ENCODE measurements at places on chromosomes 2 and 18.

DNA sequence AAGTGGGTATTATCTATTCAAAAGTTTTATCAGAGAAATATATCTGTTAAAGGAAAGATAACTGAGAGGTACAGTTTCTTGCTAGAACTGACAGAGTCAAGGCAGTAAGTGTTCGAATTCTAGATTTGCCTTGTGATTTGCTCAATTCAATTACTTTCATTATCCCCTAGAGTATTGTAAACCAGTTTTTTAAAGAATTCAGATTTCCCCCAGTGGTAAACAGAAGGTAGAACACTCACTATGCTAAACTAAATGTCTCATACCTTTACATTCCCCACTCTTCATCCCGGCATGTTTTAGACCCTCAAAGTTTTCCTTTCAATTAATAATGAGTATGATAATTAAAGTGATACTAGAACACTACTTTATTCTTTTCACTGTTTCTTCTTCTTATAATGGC is 28.6 kb downstream of the TTC21B start:
- DNase-seq = no peak

- no peak for DNase-seq
Observed at GRCh38 chr2:194443926-194444325, 1213.1 kb upstream of the SLC39A10 start.

DNA sequence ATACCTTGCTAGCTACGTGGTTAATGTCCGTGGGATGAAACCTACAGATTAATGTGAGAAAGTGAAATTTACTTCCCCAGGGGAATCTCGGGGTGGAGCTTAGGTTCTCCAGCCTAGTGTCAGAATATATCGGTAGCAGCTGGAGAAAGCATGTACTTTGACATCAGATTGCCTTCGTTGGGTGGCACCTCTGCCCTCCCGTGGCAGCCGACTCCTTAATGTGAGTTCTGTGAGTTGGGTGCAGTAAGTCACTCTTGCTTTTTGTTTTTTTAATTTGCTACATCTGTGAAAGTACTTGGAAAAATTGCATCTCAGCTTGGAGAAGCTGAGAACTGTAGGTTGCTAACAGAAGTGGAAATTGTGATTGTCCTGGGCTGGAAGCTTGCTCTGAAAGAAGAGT is 3.6 kb downstream of the KLF11 start:
- DNase-seq = no peak

DNA sequence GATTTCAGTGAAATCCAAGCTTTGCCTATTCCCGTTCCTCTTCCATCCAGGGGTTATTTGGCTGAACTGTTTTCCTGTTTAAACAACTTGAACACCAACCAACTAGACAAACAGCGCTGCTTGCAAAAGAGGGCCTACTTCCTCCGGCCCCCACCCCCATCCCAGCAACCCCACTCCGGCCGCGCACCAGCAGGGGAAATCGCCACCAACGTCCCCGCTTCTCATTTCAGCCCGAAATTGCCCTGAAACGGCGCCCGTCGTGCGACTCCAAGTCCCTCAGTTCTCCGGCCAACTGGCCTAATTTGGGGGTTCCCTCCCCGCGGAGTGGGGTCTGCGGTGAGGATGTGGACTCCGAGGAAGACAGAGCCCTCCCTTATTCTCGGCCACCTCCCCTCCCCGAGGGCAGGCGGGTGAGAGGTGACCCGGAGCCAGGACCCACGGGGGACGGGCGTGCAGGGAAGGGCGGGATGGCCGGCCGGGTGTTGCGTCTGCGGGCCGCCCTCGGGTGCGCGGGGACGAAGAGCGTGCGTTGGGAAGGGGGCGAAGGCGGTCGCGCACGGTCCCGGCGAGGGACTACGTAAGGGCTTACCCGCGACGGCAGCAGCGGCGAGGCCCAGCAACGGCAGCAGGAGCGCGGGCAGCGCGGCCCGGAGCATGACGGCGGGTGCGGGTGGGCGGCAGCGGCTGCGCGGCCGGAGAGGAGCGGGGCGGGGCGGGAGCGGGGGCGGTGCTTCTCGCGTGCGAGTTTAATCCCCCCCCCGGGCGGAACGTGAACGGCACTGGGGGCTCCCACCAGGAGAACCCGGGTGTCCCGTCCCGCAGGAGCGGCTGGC is at the start of gene CD302:
Gene CD302 (minus strand): TSS at position 666 of the 833 bp plus-strand sequence. CDS start 10 bp downstream, at position 656.
- peak; percentile 43 for DNase-seq

- DNase-seq = no peak
Observed at GRCh38 chr2:6835467-6835866, 30.2 kb downstream of the CMPK2 start.

GRCh38 chr18:62659698-62660097 is 55.6 kb upstream of the PHLPP1 start:
- DNase-seq = no peak

DNA sequence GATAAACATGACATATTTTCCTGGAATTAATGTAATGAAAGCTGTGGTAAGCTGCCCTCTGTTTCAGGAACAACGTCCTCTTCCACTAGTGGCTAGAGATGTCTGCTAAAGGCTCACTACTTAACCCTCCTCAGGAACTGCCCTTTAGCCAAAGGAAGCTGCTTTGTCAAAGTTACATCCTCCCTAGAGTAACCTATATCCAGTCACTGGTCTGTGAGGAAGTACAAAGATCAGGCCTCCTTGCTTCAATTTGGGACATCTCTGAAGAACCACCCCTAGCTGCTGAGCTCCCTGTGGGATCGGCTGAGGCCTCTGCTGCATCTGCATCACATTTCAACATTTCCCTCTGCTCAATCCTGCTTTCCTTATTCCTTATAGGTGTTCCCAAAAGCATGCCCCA is 107.8 kb downstream of the PRELID3A start:
- DNase-seq = no peak

DNA sequence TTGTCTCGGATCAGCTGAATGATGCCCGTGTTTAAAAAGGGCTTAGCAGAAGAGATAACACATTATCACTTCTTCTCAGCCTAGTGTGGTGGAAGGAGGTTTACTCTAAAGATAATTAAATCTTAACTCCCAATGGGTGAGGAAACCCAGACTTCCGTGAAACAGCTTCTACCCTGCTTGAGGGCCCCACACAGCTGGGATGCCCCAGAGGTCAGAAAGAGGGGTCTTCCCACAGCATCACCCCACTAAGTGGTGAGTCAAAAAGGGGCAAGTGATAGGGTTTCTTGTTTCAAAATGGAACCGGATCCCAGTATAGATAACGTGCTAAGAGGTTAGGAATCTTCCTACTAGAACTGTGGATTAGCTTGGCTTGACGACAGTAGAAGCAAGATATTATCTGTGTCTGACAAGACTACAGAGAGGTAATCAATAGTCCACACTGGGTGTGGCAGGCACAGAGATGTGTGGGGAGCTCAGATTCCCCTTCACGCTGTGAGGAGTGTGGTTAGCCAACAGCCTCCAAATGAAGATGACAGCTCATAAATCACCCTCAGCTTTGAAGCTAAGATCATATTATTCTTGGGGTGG is 129.6 kb upstream of the COPS8 start:
- DNase-seq = no peak

GRCh38 chr2:19929226-19929625 is 27.4 kb upstream of the TTC32 start:
- no peak for DNase-seq

GRCh38 chr18:37987901-37988300 is 422.3 kb upstream of the CELF4 start:
- DNase-seq = no peak

DNA sequence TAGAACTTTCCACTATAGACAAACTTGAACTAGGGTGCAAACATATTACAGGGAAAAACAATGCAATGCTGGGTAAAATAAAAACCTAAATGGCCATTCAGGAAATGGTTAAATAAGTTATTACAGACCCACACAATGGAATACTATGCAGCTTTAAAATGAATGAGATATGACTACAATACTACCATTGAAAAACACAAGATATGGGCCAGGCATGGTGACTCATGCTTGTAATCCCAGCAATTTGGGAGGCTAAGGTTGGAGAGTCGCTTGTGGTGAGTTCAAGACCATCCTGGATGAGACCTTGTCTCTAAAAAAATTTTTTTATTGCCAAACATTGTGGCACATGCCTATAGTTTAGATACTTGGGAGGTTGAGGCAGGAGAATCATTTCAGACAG is 6.8 kb downstream of the PECR start:
- DNase-seq = no peak

GRCh38 chr2:98072442-98072841 is 14.5 kb upstream of the VWA3B start:
- no peak for DNase-seq

DNA sequence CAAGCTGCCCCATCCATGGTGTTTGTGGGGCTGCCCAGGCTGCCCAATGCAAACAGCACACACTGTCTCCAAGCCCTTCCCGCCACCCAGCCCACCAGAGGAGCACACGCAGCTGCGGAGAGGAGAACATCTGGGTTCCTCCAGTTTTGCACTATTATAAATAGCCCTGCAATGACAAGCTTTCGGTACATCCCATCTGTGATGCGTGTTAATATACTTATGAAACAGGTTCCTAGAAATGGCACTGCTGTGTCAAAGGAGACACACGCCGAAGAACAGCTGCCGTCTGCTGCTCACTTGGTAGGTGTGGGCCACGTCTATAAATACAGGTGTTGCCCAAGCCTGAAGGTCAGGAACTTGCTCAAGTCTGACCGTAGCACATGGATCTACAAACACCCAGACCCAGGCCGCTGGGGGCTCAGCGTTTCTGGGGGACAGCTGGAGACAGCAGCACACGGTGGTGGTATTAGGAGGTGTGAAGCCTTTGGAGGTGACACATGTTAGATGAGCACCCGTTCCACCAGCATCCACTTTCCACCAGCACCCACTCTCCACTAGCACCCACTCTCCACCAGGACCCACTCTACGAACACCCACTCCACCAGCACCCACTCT is 34.3 kb downstream of the PXDN start:
- DNase-seq = no peak

DNA sequence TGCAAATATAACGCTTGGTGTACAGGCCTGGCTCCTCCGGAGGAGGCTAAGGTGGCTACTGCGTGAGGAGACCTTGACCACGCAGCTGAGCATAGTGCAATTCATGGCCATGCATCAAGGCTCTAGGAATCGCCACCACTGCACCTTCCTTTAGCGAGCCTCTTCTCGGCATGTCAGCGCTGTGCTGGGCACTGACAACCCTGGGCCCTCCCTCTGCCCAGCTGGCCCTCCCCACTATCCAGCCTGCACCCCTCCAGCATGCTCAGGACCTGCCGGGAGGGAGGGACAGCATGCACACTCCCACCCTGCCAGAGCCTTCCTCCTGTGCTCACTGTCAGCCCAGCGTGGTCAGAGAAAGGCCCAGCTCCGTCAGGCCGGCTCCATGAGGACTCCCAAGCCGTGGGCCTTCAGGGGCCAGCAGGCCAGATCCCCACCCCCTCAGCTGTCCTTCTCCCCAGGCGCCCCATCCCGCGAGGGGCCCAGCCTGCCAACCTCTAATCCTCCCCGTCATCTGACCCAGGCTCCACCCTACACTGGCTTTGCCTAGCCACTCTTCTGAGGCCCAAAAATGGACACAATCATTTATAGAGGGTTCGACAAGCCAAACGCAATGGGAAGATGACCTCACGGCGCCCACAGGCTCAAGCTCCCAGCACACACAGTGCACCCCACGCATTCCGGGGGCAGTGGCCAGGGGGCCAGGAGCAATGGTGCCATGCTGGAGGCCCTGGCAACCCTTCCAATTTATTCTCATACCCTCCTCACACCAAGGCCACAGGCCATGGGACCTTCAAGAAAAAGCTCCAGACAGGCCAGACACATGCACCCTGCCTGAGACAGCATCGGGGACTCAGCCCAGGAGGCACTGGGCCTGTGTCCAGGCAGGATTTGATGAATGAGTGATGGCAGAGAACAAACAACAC is 3.5 kb downstream of the BIN1 start:
- no peak for DNase-seq

GRCh38 chr2:231942180-231942579 is 16.0 kb upstream of the NPPC start:
- DNase-seq = no peak

DNA sequence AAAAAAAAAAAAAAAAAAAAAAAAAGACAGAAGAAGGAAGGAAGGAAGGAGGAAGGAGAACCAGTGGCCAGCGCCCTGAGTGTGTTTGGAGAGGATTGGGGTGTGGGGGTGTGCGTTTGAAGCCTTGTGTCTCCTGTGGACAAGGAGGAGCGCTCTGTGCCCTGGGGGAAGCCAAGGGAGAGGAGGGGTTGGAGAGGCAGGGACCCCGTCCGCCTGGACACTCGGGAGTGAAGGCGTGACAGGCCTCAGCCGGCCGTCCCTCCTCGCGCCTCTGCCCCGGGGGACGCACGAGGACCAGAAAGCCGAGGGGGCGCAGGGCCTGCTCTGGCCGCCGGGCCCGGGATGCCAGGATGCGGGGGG is 44.9 kb downstream of the SERTAD2 start:
- no peak for DNase-seq

DNA sequence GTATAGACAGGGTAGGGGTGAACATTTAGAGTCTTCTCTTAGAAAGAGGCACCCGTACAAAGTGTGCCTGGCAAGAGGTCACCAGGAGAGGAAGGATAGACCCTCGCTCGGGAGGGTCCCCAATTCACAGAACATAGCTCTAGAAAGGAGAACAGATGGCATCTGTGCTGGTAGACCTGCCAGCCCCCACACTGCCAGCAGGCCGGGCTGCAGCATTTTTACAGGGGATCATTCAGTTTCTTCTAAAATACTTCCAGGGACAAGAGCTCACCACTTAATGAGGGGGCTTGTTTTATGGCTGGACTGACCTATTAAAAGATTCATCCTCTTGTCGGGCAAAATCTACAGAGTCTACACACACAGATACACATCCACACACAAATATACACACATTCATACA is 149.9 kb downstream of the SEPTIN10 start:
- no peak for DNase-seq

DNA sequence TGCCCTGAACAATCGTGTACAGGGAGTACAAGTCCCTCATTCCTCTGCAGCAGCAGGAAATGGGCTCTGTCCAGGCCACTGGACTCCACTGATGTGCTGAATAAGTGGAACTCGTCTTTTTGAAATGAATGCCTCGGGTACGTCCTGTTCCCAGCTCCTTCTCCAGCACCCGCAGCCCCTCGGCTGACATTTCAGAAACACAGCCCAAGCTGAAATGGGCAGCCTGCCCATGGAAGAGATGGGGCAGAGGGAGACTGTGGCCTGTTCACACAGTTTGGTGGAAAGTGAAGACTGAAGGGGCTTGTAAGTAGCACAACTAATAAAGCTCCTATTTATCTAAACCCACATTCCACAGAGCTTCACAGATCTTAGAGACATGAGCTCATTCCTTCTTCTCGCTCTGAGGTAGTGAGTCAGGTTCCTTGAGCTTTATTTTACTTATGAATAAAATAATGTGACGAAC is 498.6 kb downstream of the TXNL1 start:
- DNase-seq = no peak

DNA sequence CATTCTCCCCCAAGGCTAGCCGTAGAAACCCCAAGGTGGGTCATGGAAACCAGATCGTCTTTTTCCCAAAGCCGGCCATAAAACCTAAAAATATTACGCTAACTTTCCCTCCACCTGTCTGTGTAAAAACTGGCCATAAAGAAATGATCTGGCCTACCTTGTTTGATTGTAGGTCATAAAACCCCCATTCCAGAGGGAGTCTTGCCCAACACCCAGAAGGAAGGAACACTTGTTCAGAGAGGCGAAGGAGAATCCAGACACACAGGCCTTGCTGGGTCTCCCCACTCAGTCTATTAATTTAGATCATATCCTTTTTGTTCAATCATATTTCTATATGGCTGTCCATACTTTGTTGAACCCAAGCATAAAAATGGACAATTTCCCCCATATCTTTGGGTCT is 344.7 kb downstream of the HRH4 start:
- no peak for DNase-seq

GRCh38 chr2:1081451-1082225 is 131.0 kb downstream of the SNTG2 start:
- DNase-seq = no peak

All from stimulated activated CD4-positive, alpha-beta T cell treated with anti-CD3 and anti-CD28 coated beads, Interleukin-4, amount 100 ng/mL, for 24 hours (primary cell).